ELR (cell line): ENCODE measurements at places on chromosomes 2 and 18.

DNA sequence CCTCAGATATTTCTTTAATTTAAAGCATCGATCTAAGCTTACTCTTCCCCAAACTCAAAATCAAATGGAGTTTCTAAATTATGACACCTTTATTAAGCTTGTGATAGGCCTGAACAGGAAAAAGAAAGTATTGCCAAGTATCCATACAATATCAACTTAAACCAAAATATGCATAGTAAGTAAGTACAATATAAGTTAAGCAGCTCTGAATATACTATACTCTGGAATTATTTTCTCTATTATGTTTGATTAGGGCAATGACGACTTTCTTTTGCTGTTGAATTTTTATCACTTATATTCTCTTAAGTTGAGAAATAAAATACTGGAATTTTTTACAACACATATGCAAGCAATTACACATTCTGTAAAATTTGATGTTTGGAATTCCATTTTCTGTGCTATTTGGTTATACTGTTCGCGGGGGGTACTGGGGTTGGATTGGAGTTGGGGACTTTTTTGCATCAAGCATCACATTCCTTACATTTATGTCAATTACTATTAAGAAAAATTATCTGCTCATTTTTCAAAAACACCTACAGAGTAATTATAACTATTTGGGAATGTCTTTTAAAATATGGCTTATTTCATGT, 2.2 kb downstream of the COL5A2 start:
- DNase-seq, result no peak

DNA sequence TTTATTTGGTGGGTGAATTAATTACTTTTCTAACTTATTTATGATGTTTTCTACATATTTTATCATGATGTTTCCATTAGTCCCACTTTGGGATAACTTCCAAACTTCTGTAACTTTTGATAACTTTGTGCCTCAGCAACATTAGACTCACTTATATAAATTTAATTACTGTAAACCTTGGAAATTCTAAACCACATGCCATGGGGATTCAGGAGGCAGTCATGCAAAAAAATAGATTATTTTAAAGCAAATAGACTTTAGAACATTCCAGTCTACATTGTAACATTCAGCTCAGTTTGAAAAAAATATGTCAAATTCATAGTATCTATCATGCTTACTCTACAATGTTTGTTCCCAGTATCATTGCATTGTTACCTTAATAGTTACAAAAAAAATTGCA, 728.5 kb upstream of the NRXN1 start:
- DNase-seq, result no peak

DNA sequence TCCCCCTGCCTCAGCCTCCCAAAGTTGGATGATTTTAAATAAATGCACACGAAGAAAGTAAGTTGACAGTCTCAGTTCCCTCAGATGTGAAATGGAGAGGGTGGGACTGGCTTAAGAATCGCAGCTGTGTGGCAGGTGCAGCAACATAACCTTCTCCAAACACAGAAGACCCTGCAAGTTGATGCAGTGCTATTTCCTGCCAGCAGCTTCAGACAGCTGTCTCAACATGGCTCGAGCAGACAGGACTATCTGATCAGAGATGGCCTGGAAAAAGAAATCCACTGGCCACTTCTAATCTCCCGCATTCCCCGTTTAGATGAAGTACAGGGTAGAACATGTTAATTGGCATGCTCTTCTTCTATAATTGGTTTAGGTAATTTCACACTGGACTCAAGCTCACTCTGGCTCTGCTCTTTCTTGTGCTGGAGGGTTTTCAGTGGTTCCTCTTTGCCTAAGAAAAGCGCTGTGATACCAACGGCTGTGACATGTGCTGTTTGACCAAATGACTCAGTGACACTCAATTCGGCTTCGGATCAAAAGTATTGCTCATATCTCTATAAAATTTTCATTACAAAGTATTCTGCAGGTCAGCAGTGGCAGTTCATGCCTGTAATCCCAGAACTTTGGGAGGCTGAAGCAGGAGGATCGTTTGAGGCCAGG, 40.2 kb downstream of the MYOM1 start:
- DNase-seq, result no peak

GRCh38 chr2:189268763-189269162, 89.2 kb upstream of the COL5A2 start:
- no peak for DNase-seq

GRCh38 chr2:10161206-10161931, 38.8 kb downstream of the RRM2 start:
- peak; percentile 55 for DNase-seq

GRCh38 chr2:10889651-10890215, 22.0 kb upstream of the KCNF1 start:
- DNase-seq, result no peak

- no peak for DNase-seq
Measured at GRCh38 chr2:86029873-86030272, 75.8 kb downstream of the POLR1A start.

GRCh38 chr18:26971409-26971808, 105.9 kb upstream of the AQP4 start:
- no peak for DNase-seq

DNA sequence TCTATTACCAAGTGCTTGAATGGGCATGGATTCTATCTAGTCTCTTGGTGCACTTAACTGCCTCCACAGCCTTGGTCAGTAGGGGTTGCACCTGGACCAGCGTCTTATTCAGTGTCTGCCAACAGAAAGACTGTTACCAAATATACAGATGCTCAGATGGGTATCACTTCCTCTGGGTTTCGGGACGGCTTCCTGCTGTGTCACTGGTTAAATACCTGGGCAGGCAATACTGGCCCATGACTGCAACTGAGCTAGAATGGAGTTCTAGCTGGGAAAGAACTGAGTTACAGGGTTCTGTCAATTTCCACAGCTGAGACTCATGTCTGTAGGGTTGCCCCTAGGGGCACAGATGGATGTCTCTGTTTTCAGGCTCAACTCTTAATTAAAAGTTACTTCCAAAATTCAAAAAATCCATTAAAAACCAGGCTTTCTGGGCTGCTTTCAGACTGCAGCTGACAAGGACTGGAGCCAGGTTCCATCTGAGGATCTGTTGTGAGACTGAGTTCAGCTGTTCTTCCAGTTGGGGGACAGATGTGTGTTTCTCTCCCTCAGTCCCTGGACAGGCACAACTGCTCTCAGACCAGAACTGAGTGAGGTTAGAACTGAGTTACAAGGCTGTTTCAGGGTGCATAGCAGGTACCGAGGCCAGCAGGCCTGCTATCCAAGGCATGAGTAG, 789.6 kb upstream of the SLC8A1 start:
- DNase-seq, result no peak

- no peak for DNase-seq
Measured at GRCh38 chr2:236393101-236393500, 128.9 kb upstream of the ASB18 start.

DNA sequence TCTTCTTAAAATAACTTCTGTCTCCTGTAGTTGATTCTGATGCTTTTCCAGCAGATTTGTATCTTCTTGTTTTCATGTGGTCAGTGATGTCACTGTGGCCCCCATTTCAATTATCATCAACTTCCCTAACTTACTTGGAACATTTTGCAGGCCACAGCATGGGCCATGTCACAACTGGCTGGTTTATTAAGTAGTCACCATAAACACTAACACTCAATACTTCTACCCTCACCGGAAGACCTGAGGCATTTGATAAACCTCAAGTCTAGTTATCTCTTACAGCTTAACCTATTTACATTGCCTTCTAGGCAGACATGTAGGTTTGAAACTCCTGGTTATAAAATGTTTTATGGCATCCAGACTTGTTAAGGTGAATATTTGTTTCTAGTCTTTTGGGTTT, 37.4 kb upstream of the PROKR1 start:
- no peak for DNase-seq

GRCh38 chr2:53544871-53545558, 222.6 kb upstream of the CHAC2 start:
- DNase-seq, result no peak

- peak; percentile 21 for DNase-seq
Measured at GRCh38 chr2:159936471-159936870, 125.9 kb downstream of the PLA2R1 start.

- no peak for DNase-seq
Measured at GRCh38 chr2:190425221-190425866, 17.2 kb downstream of the MFSD6 start.

DNA sequence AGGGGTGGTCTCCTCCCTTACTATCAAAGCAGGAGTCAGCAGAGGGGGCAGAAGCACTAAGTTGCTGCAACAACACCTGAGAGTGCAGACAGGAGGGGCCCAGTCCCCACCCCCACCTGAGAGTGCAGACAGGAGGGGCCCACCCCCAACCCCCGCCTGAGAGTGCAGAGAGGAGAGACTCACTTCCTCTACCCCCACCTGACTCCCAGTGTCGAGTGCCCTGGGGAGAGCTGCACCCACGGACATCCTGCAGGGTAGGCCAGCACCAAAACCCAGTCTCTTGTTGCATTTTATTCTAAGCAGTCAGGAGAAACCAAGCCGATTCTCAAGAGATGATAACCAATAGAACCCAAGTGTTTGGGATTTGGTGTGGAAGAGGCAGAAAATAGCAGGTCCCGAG, 78.4 kb downstream of the NAPG start:
- DNase-seq, result no peak
